ENCODE measurements at places on chromosomes 3 and 15.

GRCh38 chr3:132553826-132554225 is 43.2 kb upstream of the ACKR4 start:
- DNase-seq: no peak

- no peak for DNase-seq
Observed at GRCh38 chr3:6287088-6287875, 573.6 kb upstream of the GRM7 start.

DNA sequence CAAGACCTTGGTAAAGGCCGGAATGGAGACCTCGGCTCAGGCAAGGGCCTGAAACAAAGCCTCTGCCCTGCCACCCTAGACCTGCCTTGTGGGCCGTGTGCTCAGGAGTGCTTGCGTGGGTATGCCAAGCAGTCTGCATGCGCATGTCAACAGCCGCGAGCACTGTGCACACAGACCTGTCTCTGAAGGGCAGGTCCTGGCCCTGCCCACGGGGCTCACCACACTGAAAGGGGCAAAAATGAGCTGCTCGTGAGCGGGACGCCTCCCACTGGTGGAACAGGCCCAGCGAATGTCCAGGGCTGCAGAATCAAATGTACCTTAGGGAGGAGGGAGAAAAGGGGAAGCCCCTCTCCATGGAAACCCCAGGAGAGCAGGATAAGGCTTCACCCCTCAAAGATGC is 44.3 kb upstream of the FGD5 start:
- peak; percentile 57 for DNase-seq

DNA sequence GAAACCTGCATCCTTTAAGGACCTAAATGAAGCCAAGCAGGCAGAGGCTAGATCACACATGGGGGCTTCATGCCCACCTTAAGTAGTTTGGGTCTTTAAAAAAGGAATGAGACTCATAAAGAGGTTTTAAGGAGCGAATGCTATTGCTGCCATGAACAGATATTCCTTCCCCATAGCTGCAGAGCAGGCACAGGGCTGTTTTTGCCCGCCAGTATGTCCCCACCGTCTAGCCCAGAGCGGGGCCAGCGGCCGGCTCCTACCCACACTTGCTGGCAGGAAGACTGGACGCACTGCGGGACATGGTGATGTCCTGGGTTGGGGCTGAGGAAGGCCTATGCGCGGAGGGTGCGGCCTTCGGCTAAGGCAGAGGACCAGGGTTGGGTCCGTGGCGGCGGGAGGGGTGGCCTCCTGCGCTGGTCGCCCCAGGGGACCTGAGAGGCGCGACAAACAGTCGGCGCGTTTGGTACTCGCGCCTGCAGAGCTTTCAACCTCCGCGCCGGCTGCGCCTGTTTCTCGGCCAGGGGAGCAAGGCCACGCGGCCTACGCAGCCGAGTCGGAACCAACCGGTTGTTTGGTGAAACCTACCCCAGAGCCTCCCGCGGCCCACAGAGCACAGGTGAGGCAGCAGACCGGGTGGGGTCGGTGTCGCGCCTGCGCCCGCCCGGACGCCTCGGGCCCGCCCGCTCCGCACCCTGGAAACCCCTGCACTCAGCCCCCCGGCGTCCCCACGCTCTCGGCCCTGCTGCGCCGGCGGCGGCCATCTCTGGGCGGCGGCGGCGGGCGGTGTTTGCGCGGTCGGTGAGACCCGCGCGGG is at the start of gene FAIM:
Gene FAIM (plus strand): TSS at position 450 of the 814 bp plus-strand sequence. CDS start 10,956 bp downstream, outside the sequence.
- DNase-seq: peak; percentile 79

DNA sequence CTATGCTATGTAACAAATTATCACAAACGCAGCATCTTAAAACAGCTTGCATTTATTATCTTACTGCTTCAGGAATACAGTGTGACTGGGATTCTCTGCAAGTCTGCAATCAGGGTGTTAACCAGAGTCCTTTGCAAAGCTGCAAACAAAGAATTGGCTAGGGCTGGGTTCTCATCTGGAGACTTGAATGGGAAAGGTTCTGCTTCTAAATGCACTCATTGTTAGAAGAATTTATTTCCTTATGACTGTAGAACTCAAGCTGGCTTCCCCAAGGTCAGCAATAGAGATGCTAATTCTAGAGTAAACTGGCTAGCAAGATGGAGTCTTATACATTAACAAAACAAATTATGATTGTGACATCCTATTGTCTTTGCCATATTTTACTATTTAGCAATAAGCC is 673.7 kb downstream of the DIPK2A start:
- no peak for DNase-seq

DNA sequence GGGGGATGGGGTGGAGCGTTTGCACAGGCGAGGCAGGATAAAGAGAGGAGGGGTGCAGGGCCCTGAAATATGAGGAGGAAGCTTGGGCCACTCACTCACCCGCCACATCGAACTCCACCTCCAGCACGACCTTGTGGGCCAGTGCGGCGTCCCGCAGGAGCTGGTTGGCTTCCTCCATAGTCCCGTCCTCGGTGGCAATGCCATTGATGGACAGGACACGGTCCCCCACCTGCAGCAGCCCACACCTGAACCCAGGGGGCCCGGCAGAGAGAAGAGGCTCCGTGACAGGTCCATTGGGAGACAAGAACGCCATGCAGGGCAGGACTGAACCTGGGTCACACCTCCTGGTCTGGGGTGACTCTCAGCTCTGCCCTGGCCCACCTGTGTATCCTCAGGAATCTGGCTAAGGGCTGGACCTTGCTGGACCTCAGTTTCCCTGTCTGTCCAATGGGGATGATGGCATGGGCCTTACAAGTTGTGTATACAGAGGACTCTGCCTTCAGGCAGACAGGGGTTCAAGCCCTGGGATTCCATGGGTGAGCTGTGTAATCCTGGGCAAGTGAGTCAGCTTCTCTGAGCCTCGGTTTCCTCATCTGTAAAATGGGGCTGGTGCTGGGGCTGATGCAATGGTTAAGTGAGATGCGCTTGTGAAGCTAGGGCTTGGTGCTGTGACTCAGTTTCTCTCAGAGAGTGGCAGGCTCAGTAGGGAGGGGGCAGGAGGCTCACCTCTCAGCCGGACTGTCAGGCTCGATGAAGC is 26.4 kb downstream of the GRIP2 start:
- no peak for DNase-seq

- no peak for DNase-seq
Observed at GRCh38 chr15:51731549-51732267, 5.7 kb downstream of the LYSMD2 start.

GRCh38 chr3:97895216-97895615 is 73.4 kb downstream of the CRYBG3 start:
- no peak for DNase-seq
